Lung microvascular endothelial cell (primary cell): ENCODE measurements at places on chromosomes 13 and 19.

GRCh38 chr13:112066624-112067004, 335 bp upstream of the SOX1 start:
- peak; percentile 68 for DNase-seq

DNA sequence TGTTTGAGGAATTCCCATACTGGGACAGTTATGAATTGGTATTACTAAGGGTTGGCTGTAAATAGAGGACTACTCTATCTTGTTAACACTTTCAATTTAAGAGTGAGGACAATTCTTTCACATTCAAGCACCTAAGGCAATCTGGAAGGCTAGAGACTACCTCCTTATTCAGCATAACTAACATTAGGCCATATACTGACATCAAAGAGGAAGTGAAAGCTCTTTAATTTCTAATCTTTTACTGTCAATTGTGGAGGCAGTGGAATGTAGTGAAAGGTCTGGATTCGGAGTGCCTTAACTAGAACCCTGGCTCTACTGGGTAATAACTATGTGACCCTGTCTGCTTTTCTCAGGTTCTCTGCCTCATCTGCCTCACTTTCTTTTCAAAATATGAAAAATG, 134.0 kb downstream of the UFM1 start:
- no peak for DNase-seq

- no peak for DNase-seq
These were observed 10.2 kb downstream of the CDC37 start for GRCh38 chr19:10393137-10393536.

GRCh38 chr19:16330806-16331690, 6.4 kb downstream of the KLF2 start:
- DNase-seq, result no peak

DNA sequence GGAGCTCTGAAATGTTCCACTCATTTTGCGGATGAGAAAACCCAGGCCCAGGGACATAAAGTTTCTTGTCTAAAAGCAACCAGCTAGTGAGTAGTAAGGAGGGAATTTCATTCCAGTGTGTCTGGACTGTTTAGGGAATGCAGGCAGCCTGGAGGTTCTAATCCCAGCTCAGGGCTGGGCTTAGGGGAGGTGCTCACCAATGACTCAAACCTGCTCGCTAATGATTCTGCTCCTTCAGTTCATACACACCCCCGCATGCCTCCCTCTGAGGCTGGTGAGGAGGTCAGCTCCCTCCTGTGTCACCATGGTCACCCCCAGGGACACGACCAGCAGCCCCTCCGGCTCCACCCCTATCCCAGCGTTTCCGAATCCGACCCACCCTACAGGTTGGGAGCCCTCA, 34.6 kb downstream of the CYP4F2 start:
- DNase-seq, result no peak
